ENCODE measurements at places on chromosomes 4 and X.

- peak; percentile 90 for DNase-seq
Measured at GRCh38 chrX:20067709-20068561, 48.8 kb downstream of the MAP7D2 start.

DNA sequence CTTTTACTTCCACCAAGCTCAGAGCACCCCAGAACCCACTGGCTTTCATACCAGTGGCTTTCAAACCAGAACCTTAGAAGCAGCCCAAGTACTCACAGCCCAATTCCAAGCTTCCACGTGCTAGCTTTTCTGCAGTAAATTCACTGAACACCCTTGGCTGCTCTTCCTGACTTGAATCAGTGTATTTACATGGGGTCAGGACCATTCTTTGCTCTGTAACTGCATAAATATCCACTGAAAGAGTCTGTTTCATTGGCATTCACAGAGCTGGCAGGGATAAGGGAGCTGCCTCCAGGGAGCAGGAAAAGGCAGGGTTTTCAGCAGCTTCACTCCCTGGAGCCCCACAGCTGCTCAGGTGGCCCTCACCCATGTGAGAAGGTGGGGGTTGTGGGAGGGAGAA lies 43.8 kb downstream of the RAI2 start:
- no peak for DNase-seq

DNA sequence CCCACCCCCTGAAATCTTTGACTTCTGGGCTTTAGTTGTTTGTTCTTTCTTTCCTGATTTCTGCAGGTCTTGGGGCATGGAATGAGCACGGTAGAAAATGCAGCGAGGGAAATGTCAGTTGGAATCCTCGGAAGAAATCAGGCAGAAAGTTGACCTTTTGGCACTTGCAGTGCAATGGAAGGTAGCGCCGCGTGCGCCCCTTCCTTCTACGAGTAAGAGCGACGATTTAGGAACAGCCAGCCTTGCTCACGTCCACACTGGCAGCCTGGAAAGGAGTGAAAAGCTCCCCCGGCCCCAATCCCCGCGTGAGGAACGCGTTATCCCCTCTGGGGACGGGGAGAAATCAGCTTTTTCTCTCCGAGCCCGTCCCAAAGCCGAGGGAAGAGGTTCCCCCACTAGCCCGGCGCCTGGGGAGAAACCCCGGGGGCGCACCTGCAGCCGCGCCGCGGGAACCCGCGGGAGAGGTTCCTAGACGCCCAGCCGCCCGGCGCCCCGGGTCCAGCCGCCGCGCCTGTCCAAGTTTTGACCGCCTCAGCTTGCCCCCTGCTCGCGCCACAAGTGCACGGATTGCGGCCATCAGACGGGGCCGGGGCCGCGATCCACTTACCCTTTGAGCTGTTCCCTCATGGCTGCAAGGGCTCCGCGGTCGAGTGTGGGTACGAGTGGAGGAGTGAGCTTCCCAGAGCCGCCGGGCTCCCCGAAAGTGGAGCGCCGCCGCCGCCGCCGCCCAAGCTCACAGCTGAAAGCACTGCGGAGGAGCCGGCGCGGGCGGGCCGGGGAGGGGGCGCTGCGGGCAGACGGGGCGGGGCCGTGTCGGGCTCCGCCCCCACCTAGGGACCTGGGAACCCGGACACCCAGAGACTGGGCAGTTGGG lies 194.6 kb upstream of the FTHL17 start:
- DNase-seq = no peak

DNA sequence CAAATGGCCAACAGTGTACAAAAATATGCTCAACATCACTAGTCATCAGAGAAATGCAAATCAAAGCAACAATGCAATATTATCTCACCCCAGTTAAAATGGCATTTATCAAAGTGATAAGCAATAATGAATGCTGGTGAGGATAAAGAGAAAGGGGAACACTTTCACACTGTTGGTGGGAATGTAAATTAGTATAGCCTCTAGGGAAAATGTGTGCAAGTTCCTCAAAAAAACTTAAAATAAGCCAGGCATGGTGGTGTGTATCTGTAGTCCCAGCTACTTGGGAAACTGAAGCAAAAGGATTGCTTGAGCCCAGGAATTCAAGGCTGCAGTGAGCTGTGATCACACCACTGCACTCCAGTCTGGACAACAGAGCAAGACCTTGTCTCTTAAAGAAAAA lies 572.1 kb downstream of the NLGN4X start:
- no peak for DNase-seq

DNA sequence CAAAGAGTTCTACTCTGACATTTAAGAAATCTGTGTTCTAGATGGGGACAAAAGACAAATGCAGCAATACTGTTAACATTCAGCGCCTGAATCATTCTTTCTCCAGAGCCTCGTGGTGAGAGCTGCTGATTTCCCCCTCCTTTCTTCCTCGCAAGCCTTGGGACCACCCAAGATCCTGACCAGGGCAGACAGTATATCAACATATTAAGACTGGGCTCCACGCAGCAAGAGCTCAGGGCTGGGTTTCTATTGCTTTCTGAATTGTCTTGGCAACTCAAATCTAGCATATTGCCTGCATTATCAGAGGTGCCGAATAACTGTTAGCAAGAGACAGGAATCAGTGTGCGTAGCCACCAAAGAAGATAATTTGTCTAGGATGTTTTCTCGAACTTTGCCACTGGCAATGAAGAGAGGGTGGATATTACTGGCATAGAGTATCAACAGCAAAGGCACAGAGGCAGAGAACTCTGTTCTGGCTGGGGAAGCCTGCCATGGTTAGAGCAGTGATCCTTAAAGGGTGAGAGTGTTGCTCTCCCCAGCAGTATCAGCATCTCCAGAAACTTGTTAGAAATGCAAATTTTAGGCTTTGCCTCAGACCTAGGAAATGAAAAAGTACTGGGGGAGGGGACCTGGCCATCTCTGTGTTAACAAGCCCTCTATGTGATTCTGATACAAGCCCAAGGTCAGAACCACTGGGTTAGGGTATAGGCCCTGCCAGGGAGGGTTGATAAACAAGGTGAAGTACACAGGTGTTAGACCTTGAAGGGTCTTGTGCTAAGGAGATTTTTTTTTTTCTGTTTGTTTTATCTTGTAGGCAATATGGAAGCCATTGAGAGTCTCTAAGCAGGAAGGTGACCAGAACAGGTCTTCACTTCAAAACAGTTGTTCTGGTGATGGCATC lies 46.2 kb upstream of the MID1IP1 start:
- no peak for DNase-seq

GRCh38 chr4:176793060-176793605 lies 411 bp upstream of the VEGFC start:
- DNase-seq = no peak

DNA sequence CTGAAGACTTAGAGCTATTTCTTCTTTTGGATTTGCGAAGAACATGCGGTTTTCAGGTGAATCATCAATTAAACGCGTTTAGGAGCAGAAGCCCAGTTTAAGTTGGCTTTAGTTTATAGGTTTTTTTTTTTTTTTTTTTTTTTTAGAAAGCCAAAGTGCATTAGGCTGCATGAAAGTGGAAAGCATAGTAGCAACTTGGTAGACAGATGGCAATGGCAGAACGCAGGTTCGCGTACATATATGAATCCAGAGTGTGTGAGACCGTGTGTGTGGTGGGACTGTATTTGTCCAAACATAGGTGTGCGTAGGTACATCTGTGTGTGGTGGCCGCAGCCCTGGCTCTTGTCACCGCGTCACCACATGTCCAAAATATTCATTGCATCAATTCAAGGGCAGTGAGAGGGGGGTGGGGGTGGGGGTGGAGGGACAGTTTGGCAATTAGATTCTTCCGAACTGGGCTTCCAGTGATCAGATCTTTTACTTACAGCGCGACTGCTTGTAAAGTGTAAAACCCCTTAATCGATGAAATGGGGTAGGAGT lies 901 bp downstream of the JADE1 start:
- peak; percentile 57 for DNase-seq

DNA sequence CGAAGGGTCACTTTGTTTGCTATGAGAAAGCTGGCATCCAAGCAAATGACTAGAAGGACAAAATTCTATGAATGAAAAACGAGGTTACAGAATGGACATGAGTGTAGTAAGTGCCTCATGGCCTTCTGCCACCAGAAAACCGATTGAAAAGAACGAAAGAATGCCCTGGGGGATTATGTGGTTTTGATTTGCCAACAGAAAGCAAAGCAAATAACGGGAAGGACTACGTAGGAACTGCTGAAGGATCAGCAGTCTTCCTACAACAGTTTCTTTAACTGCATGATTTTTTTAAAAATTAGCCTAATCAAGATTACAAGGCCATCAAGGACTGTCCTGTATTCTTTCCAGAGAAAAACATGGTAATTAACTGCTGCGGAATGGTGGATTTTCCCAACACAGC lies 50.6 kb downstream of the NRK start:
- DNase-seq = peak; percentile 53

GRCh38 chr4:100872811-100873210 lies 355.0 kb upstream of the EMCN start:
- DNase-seq = peak; percentile 12

GRCh38 chrX:7132335-7133049 lies 15.0 kb upstream of the STS start:
- peak; percentile 82 for DNase-seq

DNA sequence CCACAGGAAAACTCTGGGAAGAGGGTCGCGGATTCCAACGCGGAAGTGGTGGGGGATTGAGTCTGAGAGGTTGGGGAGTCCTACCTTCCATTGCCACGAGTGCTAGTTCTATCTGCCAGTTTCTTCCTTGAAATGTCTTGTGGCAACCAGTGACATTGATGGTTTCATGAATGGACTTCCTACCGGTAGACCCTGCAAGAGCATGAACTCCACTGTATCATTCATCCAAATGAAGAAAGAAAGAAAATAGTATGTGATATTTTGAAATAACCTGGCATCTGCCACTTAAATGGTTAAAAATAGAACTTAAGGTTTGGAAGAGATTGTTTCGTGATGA lies 1.1 kb upstream of the SLC10A7 start:
- peak; percentile 20 for DNase-seq

- peak; percentile 64 for DNase-seq
Measured at GRCh38 chr4:15400981-15401671, 26.7 kb upstream of the C1QTNF7 start.

DNA sequence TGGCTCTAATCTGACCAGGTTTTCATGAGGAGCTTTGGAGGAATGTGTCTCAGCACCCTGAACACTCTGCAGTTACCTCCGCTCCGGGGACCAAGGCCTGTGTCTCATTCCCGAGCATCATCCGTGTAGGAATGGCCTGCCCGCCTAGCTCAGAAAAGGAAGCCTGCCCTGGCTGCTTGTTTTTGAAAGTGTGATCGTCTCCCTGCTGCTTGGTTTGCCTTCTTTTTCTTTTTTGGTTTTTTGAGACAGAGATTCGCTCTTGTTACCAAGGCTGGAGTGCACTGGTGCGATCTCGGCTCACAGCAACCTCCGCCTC lies 73.3 kb downstream of the CRLF2 start:
- no peak for DNase-seq

- no peak for DNase-seq
Measured at GRCh38 chr4:86484241-86484640, 109.9 kb upstream of the PTPN13 start.

DNA sequence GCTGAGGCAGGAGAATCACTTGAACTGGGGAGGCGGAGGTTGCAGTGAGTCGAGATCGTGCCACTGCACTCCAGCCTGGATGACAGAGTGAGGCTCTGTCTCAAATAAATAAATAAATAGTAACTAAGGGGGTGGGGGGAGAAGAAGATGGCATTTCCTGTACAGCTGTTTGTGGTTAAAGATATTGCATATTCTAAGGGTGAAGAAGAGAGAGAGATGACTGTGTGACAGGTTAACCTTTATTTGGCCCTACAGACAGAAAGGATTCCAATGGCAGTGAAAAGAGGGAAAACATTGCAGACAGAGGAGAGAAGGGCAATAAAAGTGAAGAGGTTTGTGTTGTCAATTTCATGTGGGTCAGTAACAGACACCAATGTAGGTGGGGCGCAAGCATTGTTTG lies 9.4 kb downstream of the TASL start:
- peak; percentile 45 for DNase-seq

DNA sequence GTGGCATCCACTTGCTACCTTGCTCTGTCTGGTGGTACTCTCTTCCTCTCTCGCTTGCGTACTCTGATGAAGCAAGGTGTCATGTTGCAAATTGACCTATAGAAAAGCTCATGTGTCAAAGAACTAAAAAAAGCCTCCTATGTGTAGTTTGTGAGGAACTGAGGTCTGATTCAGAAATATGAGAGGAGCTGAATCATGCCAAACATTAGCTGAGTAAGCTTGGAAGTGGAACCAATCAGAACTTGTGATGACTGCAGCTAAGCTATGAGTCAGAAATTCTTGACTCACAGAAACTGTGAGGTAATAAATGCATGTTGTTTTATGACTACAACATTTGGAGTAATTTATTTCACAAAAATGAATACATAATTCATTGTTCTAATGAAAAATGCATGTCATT lies 2138.8 kb downstream of the PCDH7 start:
- DNase-seq = peak; percentile 94

GRCh38 chrX:18668071-18668835 lies 3.7 kb downstream of the RS1 start:
- DNase-seq = no peak

DNA sequence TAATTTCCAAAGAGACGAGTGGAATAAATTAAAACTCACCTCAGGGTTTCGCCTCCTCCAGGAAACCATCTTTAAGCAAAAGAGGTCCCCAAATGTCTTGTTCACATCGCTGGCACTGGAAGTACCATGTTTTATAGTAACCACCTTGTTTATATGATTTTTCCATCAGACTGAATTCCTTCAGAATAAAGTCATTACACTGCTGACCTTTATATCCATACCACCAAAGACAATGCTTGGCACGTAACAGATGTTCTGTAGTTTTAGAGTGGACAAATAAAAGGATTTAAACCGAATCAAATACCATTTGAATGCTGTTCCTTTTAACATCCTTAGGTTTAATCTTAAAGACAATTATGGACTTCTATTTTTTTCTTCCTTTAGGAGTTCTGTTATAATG lies 4.7 kb downstream of the NUDT6 start:
- DNase-seq = no peak

GRCh38 chrX:72243472-72243871 lies 4.6 kb upstream of the ERCC6L start:
- peak; percentile 45 for DNase-seq

DNA sequence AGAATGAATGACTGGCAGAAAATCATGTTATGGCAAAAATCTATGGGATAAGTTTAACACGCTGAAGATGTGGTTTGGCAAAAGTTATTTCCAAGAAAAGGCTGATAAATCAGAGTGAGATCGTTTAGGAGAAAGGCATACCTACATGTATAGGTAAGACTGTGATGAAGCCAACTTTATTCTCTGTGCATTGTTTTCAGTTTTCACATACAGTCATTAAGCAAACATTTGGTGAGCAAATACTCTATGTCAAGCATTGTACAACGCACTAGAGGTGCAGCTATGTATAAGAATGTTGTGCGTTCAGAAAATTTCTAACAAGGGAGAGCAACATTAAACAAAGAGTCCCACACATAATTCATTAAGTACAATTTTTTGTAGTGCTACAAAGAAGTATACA lies 121.7 kb downstream of the TEX13A start:
- DNase-seq = no peak

- peak; percentile 57 for DNase-seq
Measured at GRCh38 chr4:103786014-103786413, 66.2 kb upstream of the TACR3 start.
